ENCODE measurements at places on chromosomes 4 and X.

- no peak for DNase-seq
Observed at GRCh38 chr4:152454398-152455011, 81.4 kb downstream of the FBXW7 start.

GRCh38 chrX:38249965-38250364 lies 29.3 kb upstream of the SRPX start:
- no peak for DNase-seq

GRCh38 chr4:115332078-115332477 lies 218.7 kb upstream of the NDST4 start:
- DNase-seq = no peak

DNA sequence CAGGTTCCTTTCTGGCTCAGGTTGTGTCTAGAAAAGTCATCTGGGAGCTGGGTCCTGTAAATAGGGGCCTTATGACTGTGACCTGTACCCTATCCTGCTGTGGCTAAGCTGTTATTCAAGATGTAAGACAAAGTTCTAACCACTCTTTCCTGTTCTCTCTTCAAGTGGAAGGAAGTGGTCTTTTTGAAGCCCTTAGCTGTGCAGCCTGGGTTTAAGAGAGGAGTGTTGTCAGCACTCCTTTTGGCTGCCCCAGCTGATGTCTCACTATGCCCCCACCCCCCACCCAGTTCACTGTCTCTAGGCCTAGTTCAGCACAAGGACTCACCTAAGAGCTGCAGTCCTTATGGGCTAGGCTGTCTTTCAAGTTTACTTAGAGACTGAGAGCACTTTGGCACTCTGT lies 1069.5 kb downstream of the FAM133A start:
- DNase-seq = no peak

DNA sequence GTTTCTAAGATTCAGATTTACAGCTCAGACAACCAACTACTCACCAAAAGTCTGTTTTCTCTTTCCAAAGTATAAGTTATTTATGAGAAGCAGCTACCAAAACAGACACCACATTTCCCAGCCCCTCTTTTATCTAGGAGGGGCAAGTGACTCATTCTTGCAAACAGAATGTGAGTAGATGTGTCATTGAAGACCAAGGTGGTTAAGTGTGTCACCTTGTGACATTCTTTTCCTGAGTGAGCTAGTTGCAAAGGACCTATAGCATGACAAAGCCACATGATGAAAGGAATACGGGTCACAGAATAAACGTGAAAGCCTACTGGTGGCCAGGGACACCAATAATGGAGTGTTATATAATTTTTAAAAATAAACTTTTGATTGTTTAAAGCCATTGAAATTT lies 50.0 kb downstream of the SLC7A11 start:
- DNase-seq = no peak

DNA sequence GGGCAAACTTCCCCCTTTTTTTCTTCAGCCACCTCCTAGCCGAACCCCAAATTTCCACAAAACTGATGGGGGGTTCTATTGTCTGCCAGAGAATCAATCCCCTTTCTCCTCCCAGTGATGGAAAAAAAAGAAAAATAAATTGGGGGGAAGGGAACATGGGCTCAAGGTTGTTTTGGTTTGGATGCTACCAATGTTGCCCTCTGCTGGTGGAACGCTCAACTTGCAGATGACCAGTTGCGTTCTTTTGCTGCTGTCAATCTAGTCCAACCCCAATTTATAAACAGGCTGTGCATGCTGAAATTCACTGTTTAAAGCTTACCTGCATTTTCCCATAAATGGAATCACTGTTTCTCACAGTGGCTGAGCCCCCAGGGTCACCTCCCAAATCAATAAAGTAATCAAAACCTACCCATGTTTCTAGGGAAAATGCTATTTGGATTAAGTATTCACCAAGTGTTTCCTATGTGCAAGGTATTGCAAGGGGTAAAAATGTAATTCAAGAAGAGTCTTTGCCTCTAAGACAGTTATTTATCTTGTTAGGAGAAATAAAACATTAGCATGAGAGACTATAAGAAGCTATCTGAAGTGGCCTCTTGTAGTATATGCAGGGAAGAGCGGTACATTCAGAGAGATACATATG lies 116.7 kb upstream of the TMEM164 start:
- DNase-seq = no peak

DNA sequence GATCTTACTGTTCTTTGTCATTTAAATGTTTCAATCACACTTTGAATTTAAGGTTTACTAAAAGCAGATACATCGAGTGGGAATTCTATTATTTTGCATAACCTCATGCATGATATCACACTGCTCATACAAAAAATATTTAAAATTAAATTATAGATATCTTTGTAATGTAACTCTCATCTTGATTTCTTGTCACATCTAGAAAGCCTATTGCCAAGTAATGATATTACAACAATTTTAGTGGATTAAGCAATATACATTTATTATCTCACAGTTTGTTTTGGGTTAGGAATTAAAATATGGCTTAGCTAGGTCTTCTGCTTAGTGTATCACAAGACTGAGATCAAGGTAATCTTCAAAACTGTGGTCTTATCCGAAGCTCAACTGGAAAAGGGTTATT lies 865.0 kb downstream of the CCSER1 start:
- DNase-seq = no peak

- DNase-seq = no peak
Observed at GRCh38 chrX:3521396-3521795, 174.9 kb upstream of the MXRA5 start.

DNA sequence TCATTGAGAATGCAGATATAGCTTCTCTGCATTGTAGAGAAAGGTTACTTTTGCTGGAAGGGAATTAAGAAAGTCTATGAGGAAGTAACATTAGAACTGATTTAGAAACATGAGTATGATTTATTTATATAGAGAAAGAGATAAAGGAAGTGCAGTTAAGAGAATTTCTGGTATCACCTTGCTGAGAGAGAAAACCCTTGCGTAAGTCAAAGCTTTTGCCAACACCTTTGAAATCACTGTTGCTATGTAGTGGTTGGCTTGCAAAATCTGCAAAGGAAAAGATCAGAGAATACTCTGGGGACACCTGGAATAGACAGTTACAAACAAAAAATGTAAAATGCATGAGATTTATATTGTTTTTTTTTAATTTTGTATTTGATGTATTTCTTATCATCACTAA lies 137.3 kb upstream of the RXFP1 start:
- DNase-seq = no peak

DNA sequence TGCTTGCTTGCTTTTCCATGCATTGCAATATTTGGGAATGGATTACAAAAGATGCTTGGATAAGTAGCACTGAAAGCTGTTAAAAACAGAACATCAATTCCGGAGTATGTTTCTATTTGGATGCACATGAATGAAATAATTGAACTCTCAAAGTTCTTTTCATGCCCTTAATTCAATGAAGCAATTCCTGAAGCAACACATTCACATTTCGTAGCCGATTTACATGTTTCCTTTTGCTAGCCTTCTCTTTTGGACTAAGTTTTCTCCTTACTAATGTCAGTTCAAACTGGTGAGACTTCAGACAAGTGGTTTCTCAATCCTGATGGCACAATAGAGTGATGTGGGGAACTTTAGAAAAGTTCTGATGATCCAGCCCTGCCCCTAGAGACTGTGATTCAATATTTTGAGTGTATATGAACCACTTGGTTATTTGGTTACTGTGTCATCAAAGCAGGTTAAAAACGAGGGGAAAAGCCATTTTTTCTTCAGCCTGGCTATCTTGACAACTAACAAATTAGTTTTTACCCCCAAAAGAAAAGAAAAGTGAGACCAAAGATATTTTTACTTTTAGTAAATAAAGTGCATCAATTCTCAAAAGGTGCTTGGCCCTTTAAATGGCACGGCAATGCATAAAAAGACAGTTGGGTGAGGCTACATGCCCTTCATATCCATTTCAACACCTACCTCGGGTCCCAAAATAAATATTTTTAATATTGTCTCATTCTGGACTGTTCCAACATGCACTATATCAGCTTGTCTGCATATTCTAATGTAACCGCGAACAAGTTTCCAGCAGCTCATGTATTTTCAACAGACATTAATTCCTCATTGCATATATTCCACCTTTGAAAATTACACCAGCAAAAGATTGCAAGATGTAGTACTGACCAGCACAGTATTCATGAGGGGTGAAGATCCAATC lies 90.1 kb upstream of the RPL34 start:
- DNase-seq = no peak

GRCh38 chr4:2934077-2934812 lies 29.0 kb downstream of the NOP14 start:
- DNase-seq = no peak

DNA sequence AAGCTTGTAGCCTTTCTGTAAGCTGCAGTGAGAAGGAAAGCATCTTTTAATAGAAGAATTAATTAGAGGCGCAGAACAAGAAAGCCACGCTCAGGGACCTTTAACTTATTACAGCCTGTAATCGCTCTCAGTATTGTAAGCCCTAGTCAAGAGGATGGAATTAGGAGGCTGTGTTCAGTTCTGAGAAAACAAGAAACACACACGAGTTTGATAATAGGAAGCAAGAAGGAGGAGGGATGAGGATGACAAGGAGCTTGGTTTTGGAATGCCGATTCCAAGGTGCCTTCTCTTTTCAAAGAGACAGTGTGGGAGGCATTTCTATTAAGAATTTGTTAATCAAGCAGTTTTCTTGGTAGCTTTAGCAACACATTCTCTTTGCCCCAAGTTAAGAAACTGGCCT lies 69.3 kb downstream of the NYX start:
- DNase-seq = no peak

DNA sequence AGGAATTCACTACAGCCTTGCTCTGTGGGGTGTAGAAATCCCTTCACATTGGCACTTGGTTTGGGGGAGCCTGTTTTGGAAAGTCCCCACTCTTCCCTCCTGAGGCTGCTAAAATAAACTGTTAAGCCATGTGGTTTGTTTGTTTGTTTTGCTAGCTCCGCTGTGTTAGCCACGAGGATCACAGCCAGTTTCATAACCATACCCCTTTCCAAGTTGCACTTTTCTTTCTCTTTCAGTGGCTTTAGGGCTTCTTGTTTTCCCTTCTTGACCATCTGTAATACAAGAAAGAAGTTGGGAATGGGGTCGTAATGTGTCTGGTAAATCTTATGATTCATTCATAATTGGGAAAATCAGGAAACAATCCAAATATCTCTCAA lies 24.8 kb upstream of the UXT start:
- DNase-seq = no peak

DNA sequence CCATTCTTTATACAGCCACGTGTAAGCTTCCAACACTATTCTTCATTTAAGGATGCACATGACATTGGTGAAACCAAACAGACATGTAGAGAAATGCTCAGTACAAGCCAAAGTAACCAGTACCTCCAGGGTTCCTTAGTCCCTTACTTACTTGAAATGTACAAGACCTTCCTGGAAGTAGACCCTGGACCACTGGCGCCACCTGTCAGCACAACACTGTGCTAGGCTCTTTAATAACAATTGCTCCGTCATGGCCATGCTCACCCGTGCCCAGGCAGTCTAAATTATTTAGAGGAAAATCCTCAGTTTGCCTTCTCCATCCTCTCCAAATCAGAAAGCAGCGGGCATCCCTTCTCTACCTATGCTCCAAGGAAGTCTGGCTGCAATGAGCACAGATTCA lies 52.7 kb downstream of the ADGRA3 start:
- no peak for DNase-seq

DNA sequence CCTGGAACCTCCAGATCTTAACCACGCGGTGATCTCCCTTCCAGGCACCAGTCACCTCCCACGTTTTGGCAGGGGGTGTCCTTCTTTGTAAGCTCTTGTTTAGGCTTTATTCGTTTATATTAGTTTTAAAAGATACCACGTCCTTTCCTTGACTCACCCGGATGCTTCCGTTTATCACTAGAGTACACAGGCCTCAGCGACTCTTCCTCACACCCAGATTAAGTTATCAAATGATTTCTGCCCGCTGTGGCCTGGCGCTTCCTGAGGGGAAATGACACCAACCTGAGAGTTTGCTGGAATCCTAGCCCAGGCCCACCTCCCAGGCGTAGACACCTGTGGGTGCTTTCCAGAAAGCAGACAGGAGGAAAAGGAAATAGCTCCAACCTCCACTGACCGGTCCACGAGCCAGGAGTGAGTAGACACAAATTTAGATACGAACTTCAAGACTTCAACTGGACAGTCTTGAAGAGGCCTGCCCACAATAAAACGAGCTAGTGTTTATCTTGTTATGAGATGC lies 756 bp upstream of the ADAMTS3 start:
- DNase-seq = no peak

DNA sequence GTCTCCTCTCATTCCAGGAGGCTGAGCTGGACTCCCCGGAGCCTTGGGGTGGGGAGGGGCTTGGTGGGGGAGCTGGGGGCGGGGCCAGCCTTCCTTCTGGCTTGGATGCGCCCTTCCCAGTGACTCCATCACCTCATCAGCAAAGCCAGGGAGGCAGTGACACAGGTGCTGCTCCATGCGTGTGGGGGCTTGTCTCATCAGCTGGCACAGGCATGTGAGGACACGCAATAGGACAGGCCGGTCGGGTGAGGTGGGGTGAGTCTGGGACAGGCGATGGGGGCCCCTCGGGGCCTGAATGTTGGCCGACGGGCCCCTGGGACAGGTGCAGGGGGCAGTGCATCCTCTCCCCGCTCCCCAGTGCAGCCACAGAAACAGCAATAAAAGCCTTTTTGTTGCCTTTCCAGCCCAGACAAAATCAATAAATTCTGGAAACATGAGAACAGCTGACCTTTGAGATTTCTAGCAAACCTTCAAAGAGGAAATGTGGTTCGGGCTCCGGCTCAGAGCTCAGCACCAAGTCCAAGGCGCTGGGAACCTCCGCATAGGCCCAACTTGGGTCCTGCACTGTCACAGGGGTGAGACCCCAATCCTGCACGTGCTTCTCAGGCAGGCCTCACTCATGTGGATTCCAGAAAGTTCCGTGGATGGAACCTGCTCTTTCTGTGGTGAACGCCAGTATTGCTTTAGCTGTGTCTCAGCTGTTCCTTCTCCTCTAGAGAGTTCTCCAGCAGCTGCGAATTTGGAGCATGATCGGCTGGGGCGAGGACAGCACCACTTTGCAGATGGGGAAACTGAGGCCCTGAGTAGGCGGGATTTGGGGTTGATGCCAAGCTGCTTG lies 18.5 kb downstream of the ADRA2C start:
- DNase-seq = no peak

GRCh38 chr4:157204634-157205244 lies 15.8 kb upstream of the GRIA2 start:
- no peak for DNase-seq

DNA sequence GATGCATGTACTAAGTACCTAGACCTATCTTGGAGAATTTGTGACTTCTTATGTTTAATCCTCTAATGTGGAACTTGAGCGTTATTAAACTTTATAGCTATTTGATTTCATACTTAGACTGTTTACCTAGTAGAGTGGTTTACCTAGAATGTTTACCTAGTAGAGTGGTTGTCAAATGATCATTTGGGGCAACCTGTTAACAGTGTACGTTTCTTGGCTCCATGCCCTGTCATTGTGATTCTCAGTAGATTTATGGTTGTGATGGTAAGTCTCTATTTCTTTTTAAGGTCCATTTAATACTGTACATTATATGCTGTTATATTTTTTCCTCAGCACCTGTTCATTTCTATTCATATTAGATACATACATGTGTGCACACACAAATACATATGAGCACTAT lies 233.0 kb upstream of the MAD2L1 start:
- no peak for DNase-seq

DNA sequence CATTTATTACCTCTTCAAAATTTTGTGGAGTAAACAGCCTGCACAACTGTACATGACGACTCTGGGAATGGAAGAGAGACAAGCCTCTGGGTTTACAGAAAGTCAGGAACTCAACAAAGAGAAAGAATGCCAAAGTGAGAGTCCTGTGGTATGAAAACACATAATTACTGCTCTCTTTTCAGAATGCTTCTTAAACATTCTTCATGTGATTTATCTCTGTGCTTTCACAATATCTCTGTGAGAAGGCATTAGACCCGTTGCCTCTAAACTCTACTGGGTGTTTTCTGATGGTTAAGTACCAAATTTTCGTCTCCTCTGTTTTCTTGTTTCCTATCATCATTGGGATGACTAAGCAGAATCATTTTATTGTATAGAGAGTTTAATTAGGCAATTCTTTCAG lies 966.6 kb upstream of the SLIT2 start:
- DNase-seq = no peak

Data from retinal pigment epithelial cell (primary cell).